ENCODE measurements at places on chromosomes 4 and X.

DNA sequence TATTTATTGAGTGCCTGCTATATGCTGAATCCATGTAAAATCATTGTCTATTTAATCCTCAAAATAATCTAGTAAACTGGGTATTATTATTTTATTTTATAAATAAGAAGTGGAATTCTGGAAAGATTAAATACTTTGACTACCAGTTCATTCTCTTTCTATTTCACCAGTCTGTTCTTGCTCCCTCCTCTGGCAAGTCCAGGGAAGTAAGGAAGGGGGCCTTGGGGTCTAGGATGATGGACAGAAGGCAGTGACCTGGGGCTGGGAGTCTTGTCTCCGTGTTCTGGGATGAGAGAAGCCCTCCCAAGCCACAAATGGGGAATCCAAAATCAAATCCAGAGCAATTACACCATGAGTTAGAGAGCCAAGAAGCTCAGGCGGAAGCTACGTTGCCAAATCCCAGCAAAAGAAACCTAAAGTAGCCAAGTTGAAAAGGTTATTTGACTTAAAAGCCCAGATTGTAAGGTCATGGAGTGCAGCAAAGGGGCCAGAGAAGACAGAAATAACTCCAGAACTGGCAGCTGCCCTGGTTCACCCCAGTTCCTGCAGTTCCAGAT, 28.3 kb upstream of the PARM1 start:
- no peak for DNase-seq

- no peak for DNase-seq
These were observed 79.8 kb upstream of the GPM6A start for GRCh38 chr4:175891851-175892250.

DNA sequence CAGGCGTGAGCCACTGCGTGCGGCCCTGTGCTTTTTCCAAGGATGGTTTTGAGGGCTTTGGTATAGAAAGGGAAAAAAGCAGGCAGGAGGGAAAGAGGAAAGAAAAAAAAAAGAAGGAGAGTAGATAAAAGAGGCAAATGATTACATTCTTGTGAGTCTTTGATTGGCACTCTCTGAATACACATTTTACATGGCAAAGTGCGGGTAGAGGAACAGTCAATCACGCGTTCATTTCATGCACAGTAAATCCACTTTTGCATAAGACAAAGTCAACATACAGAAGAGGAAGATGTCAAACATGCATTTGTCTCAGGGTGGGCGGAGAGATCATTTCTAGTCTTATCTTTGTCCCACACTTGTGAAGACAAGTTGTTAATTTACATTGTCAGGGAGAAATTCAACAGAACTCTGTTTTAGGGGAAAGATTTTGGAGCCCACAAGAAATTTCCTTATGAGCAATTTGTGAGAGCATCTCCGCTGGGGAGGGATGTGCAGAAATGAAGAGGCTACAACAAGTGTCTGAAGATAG, 183.2 kb downstream of the DHRSX start:
- no peak for DNase-seq

DNA sequence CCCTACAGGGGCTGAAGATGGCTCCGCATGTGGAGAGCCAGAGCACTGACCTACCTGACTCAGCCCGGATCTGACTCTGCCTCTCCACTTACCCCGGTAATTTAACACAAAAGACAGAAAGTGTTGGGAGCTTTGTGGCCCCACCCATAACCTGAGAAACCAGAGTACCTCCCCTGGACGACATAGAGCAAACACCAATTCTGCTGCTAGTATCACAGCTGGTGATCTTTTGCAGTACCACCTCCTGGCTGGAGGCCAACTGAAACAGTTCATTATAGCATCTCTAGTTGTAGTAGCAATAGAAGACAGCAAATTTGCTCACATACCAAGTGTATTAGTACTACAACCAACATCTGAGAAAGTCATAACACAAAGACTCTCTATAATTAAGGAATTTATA, 443.9 kb downstream of the KLHL4 start:
- no peak for DNase-seq

GRCh38 chrX:34072906-34073305, 59.2 kb downstream of the FAM47A start:
- no peak for DNase-seq

DNA sequence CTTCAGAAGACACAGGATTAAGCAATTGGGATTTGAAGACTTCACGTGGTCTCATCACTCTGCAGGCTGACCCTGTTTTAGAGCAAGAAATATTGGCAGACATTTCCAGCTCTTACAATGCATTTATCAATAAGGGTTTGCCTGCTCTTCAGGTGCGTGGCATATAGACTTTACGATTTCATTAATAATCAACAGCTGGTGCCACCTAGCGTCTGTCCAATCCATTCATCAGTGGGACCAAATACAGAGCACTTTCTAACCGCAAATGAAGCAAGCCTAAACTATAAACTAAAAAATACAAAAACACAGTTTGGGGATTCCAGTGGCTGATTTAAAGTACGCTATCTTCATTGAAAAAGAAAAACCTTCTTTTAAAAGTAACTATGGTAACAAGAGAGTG, 125.4 kb upstream of the DMD start:
- DNase-seq, result no peak

DNA sequence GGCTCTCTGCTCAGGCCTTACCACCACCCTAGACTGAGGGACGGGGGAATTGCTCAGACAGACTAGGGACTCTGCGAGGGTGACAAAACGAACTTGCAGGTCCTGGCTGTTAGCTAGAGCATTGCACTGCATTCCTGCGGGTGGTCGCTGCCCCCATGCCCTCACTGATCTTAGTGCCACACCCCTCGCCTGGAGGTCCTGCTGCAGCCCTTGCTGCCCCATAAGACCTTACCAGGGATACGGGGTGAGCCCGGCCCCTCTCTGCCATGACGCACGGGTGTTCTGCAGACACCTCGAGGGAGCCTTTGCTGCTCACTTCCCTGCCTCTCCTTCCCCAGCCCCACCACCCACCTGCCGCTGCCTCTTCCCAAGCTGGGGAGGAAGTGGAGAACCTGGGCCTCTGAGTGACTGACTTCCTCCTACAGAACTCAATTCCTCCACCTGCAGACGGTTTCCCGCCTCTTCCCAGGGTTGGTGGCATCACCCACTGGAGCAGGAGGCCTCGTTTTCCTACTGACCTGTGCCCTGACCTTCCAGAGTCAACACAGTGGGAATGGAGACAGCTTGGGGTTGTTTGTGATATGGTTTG, 19.8 kb upstream of the TBC1D14 start:
- no peak for DNase-seq
